A549 (cell line): ENCODE measurements at places on chromosomes 12 and 14.
A peak's percentile ranks its signal among the peaks of the same experiment; 100 is the strongest.

DNA sequence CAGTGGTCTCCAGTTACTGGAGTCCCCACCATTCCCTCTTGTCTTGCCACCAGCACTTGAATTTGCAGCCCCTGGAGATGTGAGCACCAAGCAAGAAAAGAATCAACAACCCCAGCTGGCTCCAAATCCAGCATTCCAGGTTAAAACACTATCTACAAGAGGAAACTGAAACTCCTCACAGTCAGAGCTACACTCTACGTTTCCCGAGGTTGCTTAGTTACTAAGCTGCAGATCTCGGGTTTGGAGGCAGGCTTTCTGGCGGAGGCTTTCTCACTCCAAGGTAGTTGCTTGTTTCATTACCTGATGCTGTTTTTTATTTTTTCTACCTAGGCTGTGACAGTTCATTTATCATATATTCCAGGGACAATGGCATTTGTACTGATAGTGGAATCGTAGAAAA, 248.1 kb downstream of the GLT1D1 start:
- DNase-seq: no peak

GRCh38 chr12:68178774-68179439, 19.4 kb upstream of the IFNG start:
- DNase-seq: no peak

DNA sequence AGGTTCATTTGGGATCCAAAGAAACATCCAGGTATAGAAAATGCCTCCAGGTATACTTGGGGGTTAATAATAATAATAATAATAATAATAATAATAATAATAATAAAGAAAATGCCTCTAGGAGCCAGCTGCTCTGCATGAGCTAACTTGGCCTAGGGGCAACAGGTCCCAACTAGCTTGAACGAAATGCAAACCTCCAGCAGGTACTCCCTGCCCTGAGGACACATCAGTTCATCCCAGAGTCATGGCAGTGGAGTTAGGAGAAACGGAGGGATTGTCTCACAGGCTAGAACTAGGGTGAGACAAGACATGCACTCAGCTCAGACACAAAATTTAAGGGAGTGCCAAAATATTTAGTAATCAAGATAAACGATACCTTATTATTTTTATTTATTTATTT, 12.5 kb upstream of the TMEM229B start:
- DNase-seq: no peak

DNA sequence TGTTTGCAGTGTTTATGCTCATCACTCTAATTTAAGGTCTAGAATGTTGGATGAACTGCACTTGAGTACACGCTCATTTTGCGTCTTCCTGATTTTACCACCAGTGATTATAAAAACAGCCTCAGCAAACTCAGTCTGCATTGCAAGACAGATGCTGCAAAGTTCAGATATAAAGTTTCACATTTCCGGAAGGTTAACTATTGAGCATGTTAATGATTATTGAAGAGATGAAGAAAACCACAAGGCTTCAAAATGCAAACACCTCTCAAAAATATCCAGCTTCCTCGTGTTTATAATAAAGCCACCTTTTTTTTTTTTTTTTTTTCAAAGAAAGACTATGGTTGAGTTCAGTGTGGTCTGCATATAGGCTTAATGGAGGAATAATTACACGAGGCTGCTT, 92.1 kb upstream of the BMP4 start:
- DNase-seq: no peak

DNA sequence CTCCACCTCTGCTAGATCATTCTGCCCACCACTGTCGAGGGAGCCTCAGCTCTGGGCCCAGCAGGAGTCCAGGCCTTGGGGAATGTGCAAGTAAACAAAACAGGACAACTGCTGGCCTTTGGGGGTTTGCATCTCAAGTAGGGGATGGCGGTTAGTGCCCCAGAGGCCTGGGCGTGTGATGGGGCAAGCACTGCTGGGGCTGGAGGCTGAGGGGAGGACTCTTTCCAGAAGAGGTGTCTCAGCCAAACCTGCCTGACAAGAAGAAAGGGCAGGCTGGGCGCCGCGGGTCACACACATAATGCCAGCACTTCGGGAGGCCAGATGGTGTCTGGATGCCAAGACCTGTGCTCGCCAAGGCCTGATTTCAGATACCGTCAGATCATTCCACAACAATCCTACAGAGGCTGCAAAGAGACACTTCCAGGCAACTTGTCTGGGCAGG, 8.6 kb upstream of the ALDH2 start:
- DNase-seq: no peak

DNA sequence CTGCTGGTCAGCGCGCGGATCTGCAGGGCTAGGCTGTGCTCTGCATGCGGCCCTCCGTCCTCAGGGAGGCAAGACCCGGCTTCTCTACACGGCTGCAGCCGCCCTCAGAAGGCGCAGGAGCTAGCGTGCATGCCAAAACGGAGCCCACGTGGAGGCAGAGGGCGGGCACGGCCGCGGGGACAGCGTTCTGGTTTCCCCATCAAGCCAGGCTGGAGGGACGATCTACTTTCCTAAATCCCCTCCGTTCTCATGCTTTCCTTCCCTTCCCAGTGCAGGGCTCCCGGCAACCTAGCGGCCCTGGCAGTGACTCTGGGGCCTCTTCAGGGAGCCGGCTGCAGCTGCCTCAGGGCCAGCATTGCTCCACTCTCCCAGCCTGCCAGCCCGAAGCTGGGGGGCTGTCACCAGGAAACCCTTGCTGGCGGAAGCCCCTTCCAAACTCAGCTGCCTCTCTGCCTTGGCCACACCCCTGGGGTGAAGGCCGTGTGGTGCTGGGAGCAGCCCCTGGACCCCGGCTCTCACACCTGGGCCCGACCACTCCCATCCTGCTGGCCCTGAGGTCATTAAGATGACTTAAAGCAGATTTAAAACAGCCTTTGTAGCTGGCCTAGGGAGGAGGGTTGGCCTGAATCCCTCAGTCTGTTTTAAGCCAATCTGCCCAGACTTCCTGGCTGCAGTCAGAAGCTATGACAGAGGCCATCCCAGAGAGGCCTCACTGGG, 9.2 kb upstream of the GOLGA3 start:
- DNase-seq: no peak

GRCh38 chr12:94149781-94150239, 1.4 kb downstream of the PLXNC1 start:
- DNase-seq: peak; percentile 21

DNA sequence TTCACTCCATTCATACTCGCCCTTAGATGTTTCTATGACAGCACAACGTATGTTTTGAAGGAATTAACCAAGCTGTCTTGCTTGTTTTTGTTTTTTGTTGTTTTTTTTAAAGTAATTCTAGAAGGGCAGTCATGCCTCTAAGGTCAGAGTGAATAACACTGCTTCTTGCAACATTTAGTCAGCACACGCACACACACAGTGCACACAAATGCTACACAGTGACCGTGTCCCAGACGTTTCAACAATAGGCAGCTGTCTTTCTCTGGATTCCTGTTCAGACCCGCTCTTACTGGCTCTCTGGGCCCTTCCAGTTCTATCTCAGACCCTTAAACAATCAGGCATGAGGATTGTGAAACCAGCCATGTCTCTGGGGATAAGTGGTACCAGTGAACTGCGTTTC, 351.0 kb upstream of the FKBP4 start:
- no peak for DNase-seq

DNA sequence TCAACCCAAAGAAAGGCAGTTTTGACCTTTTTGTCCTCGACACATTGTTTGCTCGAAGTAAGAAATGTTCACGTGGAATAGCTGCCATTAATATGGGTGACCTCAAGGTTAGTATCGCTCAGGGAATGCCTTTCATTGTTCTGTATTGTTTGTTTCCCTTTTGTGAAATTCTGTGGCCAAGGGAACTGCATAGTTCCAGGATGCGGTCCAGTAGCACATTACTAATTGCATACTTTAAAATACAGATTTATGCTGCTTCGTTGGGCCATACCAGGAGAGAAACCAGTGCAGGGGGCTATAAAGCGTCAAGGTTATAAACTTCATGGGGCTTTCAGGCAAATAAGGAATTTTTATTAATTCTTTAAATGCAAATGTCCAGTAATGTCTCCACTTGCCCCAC, 73.3 kb upstream of the USP44 start:
- peak; percentile 37 for DNase-seq

- no peak for DNase-seq
Observed at GRCh38 chr12:14284184-14284722, 81.2 kb upstream of the ATF7IP start.

GRCh38 chr14:33931461-33931860, 19.4 kb downstream of the EGLN3 start:
- DNase-seq: no peak

DNA sequence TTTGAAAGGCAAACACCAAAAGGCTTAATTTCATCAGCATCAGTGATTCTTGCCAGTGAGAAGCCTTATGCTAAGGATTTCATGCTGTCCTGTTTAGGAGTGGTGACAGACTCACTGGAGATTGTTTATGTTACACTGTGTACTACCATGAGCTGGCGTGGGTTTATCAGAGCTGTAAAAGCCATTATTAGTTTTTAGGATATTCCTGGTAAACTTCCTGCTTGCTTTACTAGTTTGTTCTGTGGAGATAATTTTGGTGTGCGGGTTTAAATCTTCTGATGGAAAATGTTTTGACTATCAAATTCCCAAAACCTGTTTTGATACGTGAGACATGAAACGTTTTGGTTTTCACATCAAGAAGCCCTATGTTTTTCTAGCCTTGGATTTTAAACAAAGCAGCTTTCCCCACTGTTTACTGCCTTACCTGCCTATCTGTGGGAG, 15.2 kb downstream of the PPFIBP1 start:
- DNase-seq: no peak

- DNase-seq: peak; percentile 37
Observed at GRCh38 chr12:52440821-52441319, 6.7 kb upstream of the KRT75 start.

- peak; percentile 40 for DNase-seq
Observed at GRCh38 chr14:59013672-59014298, 174.7 kb upstream of the DAAM1 start.

- DNase-seq: peak; percentile 69
Observed at GRCh38 chr12:45235087-45236025, 19.5 kb downstream of the ANO6 start.

- no peak for DNase-seq
Observed at GRCh38 chr12:6166808-6167207, 33.4 kb upstream of the CD9 start.

DNA sequence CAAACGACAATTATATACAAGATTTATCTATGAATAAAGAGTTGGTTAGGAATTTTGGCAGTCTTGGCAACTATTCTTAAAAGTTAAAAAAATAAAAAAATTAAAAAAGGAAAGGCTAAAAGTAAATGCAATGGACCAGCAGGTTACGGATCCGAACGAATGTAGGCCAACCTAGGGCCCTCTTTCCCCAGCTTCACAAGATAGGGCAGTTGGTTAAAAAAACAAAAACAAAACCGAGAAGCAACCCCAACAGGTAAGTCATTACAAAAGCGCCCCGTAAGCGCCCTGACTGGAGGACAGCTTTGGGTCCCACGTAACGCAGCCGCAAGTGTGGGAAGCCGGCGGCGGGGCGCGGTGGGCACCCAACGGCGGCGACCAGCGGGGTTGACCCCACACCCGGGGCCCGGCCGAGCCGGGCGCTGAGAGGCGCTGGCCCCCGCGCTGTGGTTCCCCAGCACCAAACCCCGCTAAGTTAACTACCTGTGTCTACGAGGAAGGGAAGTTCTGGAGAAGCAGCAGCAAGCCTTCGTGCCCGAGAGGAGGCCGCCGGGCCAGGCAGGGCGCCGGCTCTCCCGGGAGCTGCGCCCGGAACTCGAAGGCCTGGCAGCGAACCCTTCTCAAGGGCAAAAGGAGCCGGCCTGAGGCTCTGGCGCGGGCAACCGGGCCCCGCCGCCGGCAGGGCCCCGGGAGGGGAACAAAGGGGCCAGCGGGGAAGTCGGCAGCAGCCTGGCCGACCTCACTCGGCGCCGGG, 882 bp downstream of the HECTD1 start:
- no peak for DNase-seq

GRCh38 chr14:105876829-105877228, 350.4 kb downstream of the TMEM121 start:
- DNase-seq: no peak
